ENCODE measurements at places on chromosomes 11 and 22.

DNA sequence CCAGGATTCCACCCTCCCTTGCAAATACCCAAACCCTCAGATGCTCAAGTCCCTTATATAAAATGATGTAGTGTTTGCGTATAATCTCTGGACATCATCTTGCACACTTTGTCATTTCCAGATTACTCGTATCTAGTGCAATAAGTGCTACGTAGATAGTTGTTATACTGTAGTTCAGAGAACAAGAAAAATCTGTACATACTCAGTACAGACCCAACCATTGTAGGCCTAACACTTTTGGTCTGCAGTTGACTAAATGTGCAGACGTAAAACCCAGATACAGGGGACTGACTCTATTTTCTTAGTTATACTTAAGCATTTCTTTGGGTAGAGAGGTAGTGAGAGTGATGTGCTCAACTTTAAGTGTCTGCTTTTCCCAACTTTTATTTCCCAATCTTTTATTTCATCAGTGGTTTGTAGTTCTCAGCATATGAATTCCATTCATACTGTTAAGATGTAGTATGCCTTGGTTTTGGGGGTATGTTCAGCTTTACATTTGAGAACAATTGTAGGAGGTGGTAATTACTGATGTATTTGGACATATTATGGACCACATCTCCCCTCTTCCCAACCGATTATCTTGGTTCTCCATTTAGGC is 43.9 kb downstream of the DDX6 start:
- no peak for DNase-seq

GRCh38 chr22:16917144-16918003 is 90.6 kb downstream of the GAB4 start:
- DNase-seq, result peak; percentile 37

GRCh38 chr11:18001191-18001590 is 11.7 kb downstream of the SERGEF start:
- DNase-seq, result no peak

GRCh38 chr11:44150401-44150800 is 54.9 kb downstream of the EXT2 start:
- DNase-seq, result no peak

DNA sequence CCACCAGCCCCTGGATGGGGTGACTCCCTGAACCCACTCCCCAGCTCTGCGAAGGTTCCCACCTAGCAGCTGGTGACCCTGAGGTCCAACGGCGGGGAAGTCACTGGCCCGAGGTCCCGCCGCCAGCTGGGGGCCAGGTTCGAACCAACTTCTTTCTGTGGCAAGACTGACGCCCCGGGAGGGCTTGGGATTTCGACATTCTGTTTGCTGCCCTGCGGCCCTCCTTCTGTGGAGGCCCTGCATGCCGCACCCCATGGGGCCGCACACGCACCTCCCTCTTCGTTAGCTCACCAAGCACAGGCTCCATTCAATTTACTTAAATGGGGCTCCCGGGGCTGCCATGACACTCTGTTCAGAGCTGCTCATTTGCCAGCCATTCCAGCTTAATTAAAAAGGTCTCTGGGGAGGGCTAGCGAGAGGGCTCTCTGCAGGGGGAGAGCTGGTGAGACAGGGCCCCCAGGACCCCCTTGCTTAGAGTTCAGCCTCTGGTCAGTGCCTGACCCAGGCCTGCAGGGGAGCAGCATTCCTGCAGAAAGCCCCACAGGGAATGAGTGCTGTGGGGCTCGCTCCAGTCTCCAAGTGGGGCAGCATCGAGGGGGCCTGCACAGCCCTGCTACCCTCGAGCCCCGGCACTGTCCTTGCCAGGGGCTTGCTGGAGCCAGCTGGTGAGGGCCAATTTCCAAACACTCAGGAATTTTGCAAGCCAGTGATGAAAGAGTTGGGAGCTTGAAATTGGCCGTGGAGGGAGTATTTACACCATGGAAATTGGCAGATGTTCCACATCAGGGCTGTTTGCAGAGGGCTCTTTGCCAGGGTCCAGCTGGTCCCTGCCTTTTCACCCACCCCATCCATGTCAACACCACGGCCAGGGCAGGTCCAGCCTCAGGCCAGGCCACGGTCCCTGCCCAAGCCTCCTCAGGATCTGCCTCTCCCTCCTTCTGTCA is 80.8 kb downstream of the CACNA1I start:
- no peak for DNase-seq

- DNase-seq, result no peak
Observed at GRCh38 chr22:29641042-29641699, 37.7 kb downstream of the NF2 start.

DNA sequence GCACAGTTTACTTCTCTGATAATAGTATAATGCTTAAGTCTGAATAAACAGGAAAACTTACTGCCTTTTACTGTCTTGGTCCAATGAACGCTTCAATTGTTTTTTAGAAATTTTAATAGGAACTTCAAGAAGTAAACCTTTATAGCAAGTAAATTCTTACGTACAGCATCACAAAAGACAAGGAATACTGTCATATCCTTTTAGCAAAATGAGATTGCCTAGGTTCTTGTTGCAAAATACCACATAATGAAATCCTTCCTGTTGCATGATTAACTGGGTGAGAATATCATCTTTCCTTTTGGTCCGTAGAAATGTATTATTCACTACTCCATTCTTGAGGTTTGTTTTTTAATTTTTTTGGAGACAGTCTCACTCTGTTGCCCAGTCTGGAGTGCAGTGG is 22.3 kb upstream of the HIKESHI start:
- no peak for DNase-seq

- DNase-seq, result no peak
Observed at GRCh38 chr11:20014067-20014402, 146.2 kb downstream of the DBX1 start.

DNA sequence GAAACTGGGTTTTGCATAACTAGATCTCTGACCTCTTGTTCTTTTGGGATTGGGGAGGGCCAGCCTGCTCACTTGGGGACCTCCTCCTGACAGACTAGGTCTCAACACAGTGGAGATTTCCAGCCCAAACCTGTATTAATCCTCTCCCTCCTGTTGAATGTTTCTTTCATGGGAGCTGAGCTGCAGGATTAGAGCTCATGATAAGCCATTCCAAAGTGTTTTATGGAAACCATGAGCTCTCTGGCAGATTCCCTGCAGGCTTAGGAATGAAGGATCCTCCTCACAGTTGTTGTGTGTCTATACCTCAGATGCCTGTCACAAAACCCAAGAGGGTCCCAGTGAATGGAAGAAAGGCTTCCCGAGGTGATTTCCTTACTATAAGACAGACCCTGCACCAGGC is 248.4 kb upstream of the B3GAT1 start:
- DNase-seq, result no peak

DNA sequence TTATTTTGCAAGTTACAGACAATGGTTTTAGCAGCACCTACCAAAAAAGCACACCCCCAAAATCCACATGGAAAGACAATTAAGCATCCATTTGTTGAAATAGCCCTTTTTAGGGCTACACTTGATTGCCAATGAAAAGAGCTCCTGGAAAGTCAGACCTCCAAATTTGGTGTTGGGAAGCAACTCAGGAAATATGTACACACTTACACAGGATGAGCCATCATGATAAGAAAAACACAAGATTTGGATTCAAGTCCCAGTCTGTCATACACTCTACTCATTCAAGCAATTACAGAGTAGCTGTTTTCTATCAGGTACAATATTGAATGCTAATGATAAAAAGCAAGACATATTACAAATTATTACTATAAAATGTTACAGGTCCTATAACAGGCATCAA is 31.5 kb downstream of the FAM168A start:
- DNase-seq, result no peak

- no peak for DNase-seq
Observed at GRCh38 chr11:73537969-73538368, 59.9 kb downstream of the FAM168A start.

GRCh38 chr22:28072066-28072465 is 153.0 kb upstream of the PITPNB start:
- no peak for DNase-seq

DNA sequence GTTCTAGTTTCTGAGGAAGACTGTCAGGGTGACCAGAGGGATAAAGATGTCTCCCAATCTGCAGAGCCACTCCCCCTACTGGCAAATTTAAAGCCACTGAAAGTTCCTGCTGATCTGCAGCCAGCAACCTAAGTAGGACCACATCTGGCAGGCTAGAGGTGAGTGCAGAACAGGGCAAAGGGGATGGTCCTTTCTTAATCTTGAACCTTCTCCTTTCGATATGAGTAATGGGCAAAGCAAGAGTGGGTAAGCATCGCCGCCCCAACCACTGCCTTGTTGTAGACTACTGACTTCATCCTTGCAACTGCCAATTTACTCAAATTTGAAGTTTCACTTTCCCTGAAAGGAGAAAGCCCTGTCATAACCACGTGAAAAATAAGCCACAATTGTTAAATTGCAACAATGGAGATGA is 30.7 kb downstream of the SCUBE2 start:
- peak; percentile 28 for DNase-seq

- DNase-seq, result no peak
Observed at GRCh38 chr11:57588046-57588710, 9.3 kb upstream of the SERPING1 start.

DNA sequence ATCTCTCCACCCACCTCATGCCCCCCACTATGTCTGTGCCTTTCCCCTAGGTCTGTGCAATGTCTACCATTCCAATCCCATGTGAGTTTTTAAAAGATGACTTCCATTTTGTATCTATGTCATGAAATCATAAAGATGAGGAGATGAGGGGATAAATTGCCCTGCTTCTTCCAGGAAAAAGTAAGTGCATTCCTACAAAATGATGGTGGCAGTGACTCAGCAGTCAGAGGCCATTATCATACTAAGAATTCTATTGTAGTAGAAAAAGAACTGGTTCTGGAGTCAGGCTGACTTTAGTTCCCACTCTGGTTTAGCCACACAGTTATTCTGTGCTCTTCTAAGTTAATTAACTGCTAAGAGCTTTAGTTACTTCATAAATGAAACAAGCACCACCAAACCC is 89.6 kb upstream of the API5 start:
- DNase-seq, result no peak

DNA sequence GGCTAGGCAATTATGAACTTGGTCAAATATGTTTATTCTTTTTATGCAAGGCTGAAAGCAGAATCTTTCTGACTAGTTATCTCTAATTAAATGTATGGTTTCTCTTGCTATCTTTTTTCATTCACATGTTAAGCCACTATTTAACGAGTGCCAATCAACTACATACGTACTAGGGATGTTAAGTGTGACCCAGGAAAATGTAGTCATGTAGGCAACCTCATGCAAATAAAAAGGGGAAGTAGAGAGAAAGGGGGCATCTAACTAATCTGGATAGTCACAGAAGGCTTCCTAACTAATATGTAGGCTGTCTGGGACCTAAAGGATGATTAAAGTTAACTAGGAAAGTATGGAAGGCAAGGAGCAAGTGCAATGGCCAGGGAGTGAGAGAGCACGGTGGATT is 23.5 kb downstream of the TBRG1 start:
- no peak for DNase-seq

DNA sequence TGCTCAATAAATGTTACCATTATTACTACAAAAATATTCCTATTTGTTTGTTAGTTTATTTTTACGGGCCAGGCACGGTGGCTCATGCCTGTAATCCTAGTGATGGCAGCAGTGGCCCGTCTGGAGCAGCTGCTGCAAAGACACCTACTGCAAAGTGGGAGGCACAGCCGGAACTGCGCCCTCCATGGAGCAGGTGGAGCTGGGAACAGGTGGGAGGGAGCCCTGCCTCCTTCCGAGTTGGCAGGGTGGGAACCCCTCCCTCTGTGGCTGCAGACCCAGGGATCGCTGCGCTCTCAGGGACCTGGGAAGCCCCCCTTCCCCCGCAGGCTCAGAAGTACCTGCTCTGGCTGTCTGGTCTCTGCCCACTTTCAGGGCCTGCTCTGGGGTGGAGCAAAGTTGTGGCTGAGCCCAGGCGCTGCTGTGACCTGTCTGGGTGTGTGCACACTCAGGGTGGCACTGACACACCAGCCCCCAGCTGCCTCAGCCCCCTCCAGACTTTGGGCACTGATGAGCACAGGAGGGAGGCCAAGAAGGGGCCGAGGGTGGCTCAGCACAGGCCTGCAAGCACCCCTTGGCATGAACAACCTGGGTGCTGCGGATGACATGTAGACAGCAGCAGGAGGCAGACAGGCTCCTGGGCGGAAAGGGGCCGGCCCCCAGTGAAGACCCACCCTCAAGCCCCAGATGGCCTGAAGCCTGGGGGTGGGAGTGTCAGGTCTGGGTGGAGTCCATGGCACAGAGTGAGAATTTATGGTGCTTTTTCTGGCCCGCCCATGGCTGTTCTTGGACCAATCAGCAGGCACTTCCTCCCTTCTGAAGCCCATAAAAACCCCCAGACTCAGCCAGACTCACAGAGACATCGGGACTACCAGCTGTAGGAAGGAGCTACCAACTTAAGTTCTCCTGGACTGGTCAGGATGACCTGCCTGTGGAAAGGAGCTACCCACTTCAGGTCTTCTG is 103.7 kb upstream of the CLMP start:
- no peak for DNase-seq

DNA sequence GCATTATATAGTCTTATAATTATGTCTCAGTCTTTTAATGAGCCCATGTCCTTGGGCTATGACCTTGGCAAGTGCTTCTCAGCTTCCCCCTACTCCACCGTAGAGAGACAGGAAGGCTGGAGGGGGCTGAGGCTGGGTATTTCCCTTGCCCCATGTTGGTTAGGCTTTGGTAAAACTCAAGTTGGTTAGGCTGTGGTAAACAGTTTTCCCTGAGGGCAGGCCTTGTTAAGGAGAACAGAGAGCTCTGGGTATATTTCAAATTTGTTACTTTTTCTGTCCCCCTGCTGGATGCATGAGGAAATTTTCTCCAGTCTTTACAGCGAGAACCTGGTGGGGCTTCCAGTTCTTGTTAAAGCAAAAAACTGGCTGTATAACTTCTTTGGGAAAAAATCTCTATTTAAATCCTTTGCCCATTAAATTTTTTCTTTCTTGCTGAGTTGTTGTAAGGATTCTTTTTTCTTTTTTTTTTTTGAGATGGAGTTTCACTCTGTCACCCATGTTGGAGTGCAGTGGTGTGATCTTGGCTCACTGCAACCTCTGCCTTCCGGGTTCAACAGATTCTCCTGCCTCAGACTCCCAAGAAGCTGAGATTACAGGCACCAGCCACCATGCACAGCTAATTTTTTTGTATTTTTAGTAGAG is 12.2 kb upstream of the DCHS1 start:
- DNase-seq, result peak; percentile 25

- DNase-seq, result no peak
Observed at GRCh38 chr22:29269230-29269604, 1.1 kb downstream of the EWSR1 start.

- no peak for DNase-seq
Observed at GRCh38 chr11:123457187-123457770, 27.2 kb downstream of the GRAMD1B start.

DNA sequence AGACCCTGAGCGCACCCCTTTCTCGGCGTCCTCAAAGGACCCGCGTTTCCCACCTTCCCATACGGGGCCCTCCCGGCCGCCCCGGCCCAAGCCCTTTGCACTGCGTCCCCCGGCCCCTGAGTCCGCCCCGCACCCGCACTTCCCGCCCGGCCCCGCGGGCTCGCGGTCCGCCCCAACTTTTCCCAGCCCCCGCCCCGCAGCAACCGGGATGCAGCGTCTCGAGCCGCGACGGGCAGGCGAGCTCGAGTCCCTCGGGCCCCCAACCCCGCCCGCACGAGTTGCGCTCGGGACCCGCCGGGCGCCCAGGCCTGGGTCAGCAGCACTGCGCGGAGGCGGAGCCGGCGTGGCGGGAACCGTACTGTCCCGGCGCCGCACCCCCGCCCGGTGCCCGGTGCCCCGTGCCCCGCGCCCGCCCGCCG is 371 bp downstream of the SMCO4 start:
- DNase-seq, result no peak

GRCh38 chr22:22547692-22548300 is 11.3 kb downstream of the PRAME start:
- DNase-seq, result no peak
